Ovary (tissue), 10 donors: ENCODE measurements at places on chromosomes 2 and 18.
A peak's percentile ranks its signal among the peaks of the same experiment; 100 is the strongest.

GRCh38 chr2:74379851-74380789 is at the start of gene DCTN1:
TSS of gene DCTN1 (minus strand) at chr2:74380311. CDS start at chr2:74380037, 274 bp downstream.
- peak; percentile 58 for DNase-seq

DNA sequence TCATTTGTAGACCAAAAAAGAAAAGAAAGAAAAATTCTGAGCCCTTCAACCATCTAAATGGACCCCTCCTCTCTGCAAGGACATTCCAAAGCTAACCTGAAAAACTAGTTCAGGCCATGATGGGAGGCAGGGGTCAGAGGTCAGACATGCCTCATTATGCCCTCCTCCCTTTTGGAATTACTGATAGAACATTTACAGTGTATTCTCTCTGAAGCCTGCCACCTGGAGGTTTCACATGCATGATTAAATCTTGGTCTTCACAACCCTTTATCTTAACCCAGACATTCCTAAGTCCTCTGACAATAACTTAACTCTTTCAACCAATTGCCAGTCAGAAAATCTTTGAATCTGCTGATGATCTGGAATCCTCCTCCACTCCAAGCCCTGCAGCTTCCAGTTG is 86.0 kb downstream of the SPP2 start:
- no peak for DNase-seq

GRCh38 chr2:240205348-240205747 is 64.9 kb upstream of the OTOS start:
- no peak for DNase-seq

DNA sequence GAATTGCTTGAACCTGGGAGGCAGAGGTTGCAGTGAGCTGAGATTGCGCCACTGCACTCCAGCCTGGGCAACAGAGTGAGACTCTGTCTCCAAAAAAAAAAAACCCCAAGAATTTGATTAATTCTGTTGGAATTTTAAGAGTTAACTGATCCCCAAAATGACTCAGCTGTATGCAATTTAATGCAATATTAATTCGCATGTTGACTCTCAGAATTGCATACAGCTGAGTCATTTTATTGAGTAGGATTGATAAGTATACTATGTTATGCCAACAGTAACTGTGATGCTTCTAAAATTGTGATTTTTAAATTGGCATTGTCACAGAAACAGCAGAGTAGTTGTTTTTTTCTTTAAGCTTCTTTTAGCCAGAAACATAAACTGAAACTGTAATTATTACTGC is 19.6 kb downstream of the MSH2 start:
- no peak for DNase-seq

DNA sequence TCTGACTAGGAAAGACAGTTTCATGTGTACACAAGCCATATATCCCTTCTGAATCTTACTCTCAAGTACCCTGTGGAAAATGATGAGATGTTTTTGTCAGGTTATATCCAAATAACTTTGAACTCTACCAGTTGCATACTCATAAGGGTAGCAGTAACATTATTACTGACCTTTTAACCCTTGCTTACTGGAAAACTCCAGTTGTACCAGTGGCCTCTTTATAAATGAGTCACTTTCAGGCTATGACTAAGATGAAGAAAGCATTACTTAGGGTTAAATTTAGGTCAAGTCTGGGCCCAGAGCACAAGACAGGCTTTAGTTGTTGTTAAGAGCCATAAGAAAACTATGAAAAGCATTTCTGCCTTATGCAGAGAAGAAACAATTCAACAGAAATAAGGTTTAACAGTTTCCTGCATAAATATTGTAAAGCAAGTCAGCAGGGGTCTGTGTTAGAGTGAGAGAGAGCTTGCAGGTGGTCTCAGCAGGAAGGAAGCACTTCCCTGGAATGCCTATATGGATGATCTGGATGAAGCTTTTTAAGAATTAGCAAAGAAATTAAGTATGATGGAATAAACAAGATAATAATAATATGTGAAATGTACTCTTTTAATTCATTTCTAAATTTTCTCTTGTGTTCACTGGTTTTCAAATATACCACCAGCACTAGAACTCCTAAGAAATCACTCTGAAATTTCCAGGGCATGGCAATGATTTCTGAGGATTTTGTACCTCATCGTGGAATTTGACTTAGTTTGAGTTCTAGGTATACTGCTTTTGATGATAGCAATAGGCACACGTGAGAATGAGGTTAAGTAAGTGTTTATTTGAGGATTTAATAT is 126.6 kb downstream of the UBE2E3 start:
- no peak for DNase-seq

- no peak for DNase-seq
Measured at GRCh38 chr2:191864628-191865374, 17.9 kb upstream of the CAVIN2 start.

DNA sequence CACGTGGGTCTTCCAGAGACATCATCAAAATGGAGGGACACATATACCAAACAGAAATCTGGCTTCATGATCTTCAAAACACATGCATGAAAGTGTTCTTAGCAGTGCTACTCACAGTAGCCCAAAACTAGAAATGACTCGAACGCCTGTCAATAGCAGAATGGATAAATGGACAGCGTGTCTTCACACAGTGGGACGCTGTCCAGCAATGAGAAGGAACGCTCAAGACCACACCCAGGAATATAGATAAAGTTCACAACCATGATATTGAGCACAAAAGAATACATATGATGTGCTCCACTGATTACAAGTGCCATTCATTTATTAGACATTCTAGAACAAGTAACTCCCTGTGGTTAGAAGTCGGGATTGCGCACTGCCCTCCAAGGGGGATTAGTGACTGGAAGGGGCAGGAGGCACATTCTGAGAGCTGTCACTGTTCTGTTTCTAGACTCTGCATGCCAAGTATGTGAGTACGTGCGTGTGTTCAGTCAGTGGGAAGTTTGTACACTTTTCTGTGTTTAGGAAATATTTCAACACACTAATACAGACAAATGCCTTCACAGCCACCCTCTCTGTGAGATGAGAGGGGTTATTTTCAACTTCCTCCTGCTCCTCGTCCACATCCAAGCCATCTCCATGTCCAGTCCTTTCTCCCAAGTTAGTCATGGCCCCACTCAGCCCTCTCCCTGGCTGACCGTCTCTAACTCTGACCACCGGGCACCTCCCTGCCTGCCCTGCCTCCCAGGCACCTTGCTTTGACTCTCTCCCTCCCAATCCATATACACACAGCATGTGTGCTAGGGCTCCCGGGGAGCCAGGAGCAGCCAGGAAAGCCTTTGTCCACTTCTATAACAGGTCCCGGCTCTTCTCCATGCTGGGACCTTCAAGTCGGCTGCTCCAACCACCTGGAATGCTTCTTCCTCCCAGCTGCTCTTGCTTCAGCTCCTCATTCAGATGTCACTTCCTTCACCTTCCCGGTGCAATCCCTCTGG is 26.9 kb upstream of the TNS1 start:
- no peak for DNase-seq
